ENCODE measurements at places on chromosomes 5 and 9. TPM values are rescaled to one million over a fixed set of nuclear protein-coding genes. Genes with fewer than 3 reads are reported as not detected.

- DNase-seq = no peak
Observed at GRCh38 chr5:148932355-148932935, 106.0 kb downstream of the ADRB2 start.

GRCh38 chr9:114919611-114920010 is 10.8 kb downstream of the TNFSF8 start:
- DNase-seq = no peak

DNA sequence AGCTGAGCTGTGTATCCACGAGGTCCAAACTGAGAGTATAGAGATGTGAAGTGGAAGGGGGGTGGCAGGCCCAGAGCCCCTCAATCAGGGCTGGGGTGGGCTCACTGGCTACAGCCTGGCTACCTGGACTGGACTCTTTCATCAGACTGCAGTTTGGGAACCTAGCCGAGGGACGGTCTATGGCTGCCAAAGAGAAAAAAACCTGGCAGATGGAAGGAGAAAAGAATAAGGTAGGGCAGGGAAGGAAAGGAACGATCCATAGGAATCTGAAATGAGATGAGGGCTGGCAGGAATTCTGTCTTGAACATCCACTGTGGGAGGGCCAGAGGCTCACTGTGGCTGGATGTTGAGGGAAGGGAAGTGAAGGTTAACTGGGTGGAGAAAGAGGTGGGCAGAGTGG is 224.4 kb upstream of the PANK3 start:
- no peak for DNase-seq

DNA sequence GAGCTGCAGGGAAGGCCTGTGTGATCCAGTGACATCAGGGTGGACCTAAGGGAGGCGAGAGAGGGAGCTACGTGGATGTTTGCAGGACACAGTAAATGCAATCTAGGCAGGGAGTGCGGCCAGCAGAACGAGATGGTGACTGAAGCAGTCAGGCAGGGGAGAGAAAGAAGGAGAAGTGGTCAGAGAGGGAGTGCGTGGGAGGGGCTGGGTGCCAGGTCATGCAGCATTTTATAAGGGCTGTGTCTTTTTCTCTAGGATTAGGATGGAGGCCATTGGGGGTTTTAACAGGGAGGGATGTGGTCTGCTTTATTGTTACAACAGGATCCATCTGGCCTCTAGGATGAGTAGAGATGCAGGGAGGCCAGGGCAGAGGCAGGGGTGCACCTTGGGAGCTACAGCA is 80.4 kb downstream of the DCP2 start:
- DNase-seq = no peak

Gene ARSI
- 0.36 TPM for total RNA-seq

Gene NAIF1
- 4.1 TPM for total RNA-seq
